Astrocyte (in vitro differentiated cells and primary cell): ENCODE measurements at places on chromosomes 5 and 9. TPM values are rescaled to one million over a fixed set of nuclear protein-coding genes. Genes with fewer than 3 reads are reported as not detected.
A peak's percentile ranks its signal among the peaks of the same experiment; 100 is the strongest.

GRCh38 chr5:144567421-144567780 lies 396.7 kb downstream of the KCTD16 start:
- DNase-seq = peak; percentile 47

Gene KCNV2
- not detected in 2 replicates for total RNA-seq

- DNase-seq = peak; percentile 6
Measured at GRCh38 chr9:123438821-123439220, 82.8 kb downstream of the CRB2 start.

Gene DRD1
- total RNA-seq = 0.14 and 0.23 TPM in 2 replicates

DNA sequence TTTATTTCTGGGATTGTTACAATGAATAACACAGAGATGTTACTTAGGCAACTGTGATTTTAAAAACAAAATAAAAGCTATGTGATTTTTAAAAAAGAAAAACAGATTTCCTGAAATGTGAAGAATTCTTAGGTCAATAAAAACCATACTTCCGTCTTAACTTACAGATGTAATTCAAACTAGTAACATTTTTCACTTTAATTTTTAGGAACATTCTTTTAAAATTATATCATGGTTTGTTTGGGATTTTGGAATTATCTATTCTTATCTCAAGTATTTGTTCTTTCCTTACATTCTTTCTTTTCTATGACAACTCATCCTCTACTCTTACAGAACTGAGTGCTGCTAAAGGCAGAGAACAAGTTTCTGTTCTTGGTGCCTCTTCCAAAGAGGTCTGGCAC lies 159.5 kb downstream of the RAPGEF6 start:
- DNase-seq = no peak

Gene IFNA7
- not detected in 2 replicates for total RNA-seq

Gene RHOBTB3
- total RNA-seq = 65.7 and 73.8 TPM in 2 replicates

- no peak for DNase-seq
Measured at GRCh38 chr5:122738088-122738487, 36.8 kb upstream of the SNX2 start.

Gene TRAF1
- 4.2 and 4.7 TPM in 2 replicates for total RNA-seq

DNA sequence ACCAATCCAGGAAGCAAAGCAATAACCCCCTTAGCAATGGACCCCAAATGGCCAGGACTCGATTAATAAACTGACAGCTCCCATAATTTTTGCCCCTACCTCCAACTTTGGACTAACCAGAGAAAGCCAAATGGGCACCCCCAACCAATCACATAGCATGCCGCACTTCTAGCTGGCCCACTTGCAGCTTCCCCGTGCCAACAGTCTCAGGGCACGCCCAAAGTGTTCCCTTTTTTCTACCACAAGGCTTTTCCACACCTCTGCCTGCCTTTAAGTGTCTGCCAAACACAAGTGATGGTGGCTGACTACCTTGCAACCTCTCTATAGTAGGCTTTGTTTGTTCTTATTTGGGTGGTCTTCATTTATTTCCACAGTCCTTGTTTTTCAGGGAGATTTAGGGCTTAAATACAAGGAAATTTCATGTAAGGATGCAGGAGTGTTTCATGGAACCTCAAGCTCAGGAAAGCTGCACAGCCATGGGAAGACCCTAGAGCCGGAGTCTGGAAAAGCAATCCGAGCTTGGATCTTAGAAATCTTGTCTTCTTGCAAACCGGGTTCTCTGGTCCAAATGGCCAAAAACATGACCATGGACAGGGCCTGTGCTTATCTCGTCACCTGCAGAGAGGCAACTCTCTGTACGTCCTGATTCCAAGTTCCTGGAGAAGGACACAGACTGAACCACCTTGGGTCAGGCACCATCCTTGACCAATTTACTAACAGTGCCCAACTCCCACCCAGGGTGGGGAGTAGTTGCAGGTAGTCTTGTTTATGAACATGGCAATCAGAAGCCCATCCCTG lies 89.2 kb downstream of the THBS4 start:
- no peak for DNase-seq

Gene ANKRD20A1
- 0.89 and 1.2 TPM in 2 replicates for total RNA-seq

Gene CAMLG
- 25.7 and 27.7 TPM in 2 replicates for total RNA-seq

- no peak for DNase-seq
Measured at GRCh38 chr5:158801268-158801667, 298.4 kb downstream of the EBF1 start.

Gene CYLC2
- not detected in 2 replicates for total RNA-seq

DNA sequence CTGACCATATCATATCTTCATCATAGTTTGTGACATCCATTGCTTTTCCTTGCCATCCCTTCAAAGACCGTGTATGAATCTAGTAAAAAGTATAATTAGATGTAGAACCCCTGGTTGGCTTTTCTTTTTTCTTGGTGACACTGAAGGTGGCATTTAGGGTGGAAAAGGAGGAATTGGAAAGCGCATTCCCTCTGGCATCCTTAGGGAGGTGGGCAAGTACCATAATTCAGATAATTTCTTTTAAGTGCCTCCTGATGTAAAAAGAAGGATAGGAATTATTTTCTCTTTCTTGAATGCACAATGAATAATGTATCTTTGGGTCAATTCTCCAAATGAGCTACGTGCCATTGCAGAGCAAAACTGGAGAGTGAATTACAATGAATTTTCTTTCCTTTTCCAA lies 73.2 kb upstream of the SMARCA2 start:
- DNase-seq = no peak

DNA sequence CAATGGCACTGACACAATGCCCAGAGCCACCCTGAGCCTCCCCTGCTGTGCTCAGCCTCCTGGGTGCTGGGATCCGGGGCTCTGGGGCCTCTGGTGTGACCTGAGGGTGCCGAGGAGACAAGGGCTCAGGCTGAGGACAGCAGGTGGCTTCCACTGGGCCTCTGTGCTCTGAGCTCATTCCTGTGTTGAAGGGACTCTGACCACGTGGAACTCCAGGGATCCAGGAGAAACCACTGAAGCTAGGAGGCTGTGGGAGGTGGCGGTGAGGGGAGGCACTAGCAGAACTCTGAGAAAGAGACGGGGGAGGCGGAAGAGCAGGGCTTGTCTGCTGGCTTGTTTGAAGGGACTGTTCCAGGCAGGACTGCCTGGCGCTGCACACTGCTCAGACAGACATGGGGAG lies 318.7 kb upstream of the IRX1 start:
- DNase-seq = no peak

GRCh38 chr5:94784536-94785505 lies 166.4 kb downstream of the SLF1 start:
- peak; percentile 6 for DNase-seq

Gene CBY3
- total RNA-seq = not detected in 2 replicates

DNA sequence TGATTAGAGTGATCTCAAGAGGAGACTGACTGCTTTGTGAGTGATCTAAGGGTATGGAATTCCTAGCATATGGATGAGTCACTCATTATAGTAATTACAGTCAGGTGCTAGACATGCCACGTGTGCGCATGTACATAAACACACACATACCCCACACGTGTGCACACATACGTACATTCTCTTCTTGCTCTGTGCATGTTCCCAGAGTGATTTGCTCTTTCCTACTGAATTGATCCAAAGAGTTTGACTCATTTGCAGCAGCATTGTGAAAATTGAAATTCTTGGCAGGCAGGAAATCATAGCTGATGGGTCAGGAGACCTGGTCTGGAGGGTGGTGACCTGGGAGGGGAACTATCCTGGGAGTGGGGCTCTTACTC lies 63.8 kb downstream of the ANGPTL2 start:
- DNase-seq = no peak

DNA sequence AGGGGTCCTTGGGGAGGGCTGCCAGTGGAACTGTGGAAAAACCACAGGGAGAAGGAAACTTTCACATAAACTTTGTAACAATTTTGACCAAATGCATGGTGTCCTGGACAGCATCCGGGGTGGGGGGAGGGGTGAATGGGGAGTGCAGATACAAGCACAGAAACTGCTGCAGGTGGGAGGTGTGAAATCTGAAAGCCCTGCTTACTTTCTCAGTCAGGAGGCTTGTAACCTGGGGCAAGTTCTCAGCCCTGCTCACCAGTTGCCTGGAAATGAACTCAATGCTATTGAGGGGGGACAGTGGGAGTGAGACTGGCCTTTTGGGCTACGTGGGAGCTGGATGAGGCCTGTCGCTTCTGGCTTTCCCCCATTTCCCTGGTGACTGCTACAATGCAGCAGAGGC lies 694.5 kb upstream of the ZNF608 start:
- no peak for DNase-seq

Gene ZDHHC11B
- 0.23 and 0.29 TPM in 2 replicates for total RNA-seq

DNA sequence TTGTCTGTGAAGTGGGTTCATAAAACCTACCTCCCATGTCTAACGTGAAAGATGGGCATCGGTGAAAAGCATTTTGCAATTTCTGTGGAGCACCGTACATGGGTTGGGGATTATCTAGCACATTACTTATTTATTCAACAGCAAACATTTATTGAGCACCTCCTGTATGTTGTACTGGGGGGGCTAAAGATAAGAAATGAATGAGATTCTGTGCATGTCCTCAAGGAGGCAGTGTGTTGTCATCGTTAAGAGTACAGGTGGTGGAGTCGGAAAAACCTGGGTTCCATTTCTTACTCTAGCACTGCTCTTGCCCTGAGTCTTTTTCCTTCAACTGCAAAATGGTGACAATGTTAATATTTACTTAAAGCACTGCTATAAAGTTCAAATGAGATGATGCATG lies 30.4 kb upstream of the DENND1A start:
- DNase-seq = no peak

Gene ANKRD55
- total RNA-seq = not detected in 2 replicates

DNA sequence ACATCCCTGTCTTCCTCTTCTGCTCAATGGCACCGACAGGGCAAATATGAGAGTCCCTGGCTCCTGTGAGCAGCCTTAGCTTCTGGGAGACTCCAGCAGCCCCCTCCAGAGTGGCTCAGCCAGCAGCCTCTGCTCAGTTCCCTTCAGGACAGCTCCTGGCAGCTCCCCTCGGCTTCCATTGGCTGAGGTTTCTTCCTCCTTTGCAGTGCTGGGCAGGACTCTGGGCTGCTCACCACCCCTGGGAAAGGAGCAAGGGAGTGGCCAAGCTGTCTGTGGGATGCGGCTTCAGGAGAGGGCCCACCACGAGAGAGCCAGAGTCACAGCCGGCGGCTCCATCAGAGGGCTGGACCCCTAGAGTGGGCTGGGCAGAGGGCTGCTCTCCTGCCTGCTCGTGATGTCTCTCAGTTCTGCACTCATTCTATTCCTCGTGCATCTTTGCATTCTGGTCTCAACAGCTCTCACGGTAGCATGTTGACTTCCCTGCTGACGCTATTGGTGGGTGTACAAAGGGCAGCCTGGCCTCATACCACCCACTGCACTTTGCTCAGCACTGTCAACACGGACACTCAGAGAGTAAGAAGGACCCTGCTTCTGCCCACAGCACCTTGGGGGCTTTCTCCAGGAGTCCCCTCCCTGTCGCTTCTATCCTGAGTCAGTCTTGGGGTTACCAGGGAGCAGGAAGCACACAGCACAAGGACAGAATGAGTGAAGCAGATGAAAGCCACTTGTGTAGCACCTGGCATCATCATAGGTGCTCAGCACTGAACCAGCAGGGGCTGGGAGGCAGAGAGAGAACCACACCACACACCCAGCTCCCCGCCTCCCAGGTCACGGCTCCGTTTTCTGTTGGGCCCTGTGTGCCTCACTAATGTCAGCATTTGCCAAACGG lies 80.9 kb upstream of the ALDH1B1 start:
- DNase-seq = peak; percentile 7

Gene PRLR
- 0.93 and 0.99 TPM in 2 replicates for total RNA-seq

Gene COMMD10
- 18.1 and 18.4 TPM in 2 replicates for total RNA-seq

DNA sequence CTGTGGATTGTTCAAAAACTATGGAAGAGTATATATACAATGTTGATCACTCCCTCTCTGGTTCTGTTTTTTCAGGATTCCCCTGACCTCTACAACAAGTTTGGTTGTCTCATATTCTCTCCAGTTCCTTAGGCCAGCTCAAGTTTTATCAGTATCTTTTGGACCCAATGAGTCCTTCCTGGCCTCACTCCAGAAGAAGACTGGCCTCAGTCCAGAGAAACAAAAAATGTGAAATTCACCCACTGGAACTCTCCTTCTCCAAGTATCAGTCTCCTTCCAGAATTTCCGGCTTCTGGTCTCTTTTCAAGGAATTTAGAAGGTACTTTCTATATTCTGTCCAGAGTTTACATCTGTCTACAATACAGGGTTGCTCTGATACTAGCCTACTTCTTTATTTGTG lies 537.8 kb upstream of the FTMT start:
- DNase-seq = no peak

Gene C9orf50
- 0.41 TPM in 1 of 2 replicates, not detected in the other for total RNA-seq

DNA sequence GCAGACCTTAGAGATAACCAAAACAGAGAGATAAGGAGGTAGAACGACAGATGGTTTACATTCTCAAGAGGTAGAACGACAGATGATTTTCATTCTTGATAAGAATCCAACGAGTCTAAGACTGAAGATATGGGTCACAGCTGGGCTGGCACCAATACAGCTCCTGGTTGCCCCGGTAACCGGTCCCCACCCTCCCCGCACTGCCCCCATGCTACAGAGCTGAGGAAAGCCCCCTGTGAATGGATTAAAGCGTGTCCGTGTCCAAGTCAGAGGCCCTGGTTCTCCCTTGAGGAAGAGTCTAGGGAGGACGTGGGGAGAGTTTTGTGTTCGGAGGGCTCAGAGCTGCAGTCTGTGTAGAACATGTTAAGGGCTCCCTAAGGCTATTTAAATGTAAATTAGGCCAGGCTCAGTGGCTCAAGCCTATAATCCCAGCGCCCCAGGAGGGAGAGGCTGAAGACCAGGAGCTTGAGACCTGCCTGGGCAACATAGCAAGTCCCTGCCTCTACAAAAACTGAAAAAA lies 8.1 kb downstream of the IDNK start:
- DNase-seq = peak; percentile 8

- DNase-seq = no peak
Measured at GRCh38 chr5:144983101-144983500, 812.4 kb downstream of the KCTD16 start.

Gene NUTM2G
- not detected in 2 replicates for total RNA-seq

- DNase-seq = peak; percentile 24
Measured at GRCh38 chr9:124390794-124391658, 24.2 kb downstream of the PSMB7 start.

GRCh38 chr5:140588311-140589070 lies 23.9 kb downstream of the SLC35A4 start:
- no peak for DNase-seq

Gene MLLT3
- 35.1 and 41.6 TPM in 2 replicates for total RNA-seq

- DNase-seq = no peak
Measured at GRCh38 chr9:16004613-16005012, 451.8 kb downstream of the CCDC171 start.

GRCh38 chr5:109921735-109922380 lies 232.1 kb downstream of the MAN2A1 start:
- peak; percentile 22 for DNase-seq

Gene ENTREP1
- total RNA-seq = 2.0 and 3.4 TPM in 2 replicates

GRCh38 chr5:127229185-127229889 lies 61.3 kb upstream of the MEGF10 start:
- no peak for DNase-seq
